ENCODE measurements at places on chromosomes 4 and X.

- no peak for DNase-seq
These were observed 17.8 kb downstream of the JADE1 start for GRCh38 chr4:128827296-128827695.

- DNase-seq = no peak
These were observed 61.5 kb downstream of the ELF4 start for GRCh38 chrX:130048686-130049222.

- no peak for DNase-seq
These were observed 1.0 kb upstream of the AASDH start for GRCh38 chr4:56388306-56388705.

GRCh38 chr4:167986044-167986443 is 106.3 kb upstream of the ANXA10 start:
- DNase-seq = no peak

- DNase-seq = no peak
These were observed 121.3 kb downstream of the GPR143 start for GRCh38 chrX:9644335-9644734.

- DNase-seq = peak; percentile 18
These were observed 1.4 kb downstream of the RWDD4 start for GRCh38 chr4:183657564-183657963.

DNA sequence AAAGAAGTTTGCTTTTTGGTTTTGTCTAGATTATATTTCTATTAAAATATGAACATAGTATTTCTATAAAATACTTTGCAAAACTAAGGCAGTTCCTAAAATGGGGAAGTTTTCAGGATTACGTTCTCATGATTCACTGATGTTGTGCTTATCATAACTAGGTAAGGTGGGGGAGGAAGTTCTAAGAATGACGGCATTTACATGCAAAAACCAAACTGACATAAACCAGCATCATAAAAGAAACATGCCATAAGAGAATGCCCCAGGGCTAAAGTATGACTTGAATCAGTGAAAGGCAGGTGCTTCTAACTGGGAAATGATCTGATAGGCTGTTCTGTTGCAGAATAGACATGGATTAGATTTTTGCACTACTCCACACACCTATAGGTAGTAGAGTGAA is 204.7 kb upstream of the JADE1 start:
- no peak for DNase-seq

- peak; percentile 82 for DNase-seq
These were observed 991.4 kb upstream of the PABPC4L start for GRCh38 chr4:135192751-135193535.

DNA sequence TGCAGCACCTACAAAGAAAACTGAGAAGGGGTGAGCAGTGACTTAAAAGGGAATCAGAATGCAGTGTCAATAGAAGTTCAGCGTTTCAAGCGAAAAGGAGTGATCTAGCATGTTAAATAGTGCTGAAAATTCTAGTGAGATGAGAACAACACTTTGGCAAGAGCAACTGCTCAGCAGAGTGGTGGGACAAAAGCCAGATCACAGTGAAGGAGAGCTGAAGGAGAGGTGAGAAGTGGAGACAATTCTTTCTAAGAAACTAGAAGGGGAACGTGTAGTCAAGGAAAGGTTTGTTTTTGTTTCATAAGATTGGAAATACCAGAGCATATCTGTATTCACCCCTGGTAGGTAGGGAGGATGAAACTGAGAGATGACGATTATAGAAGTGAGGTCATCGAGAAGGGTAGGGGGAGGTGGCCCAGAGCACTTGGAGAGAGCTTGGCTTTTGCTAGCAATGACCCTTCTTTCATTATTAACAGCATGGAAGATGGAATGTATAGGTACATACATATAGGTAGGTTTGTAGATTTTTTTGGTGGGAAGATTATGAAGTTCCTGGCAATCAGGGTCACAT is 33.7 kb downstream of the SRPX2 start:
- peak; percentile 33 for DNase-seq

- peak; percentile 50 for DNase-seq
These were observed 542 bp downstream of the RNF150 start for GRCh38 chr4:141132709-141133145.

DNA sequence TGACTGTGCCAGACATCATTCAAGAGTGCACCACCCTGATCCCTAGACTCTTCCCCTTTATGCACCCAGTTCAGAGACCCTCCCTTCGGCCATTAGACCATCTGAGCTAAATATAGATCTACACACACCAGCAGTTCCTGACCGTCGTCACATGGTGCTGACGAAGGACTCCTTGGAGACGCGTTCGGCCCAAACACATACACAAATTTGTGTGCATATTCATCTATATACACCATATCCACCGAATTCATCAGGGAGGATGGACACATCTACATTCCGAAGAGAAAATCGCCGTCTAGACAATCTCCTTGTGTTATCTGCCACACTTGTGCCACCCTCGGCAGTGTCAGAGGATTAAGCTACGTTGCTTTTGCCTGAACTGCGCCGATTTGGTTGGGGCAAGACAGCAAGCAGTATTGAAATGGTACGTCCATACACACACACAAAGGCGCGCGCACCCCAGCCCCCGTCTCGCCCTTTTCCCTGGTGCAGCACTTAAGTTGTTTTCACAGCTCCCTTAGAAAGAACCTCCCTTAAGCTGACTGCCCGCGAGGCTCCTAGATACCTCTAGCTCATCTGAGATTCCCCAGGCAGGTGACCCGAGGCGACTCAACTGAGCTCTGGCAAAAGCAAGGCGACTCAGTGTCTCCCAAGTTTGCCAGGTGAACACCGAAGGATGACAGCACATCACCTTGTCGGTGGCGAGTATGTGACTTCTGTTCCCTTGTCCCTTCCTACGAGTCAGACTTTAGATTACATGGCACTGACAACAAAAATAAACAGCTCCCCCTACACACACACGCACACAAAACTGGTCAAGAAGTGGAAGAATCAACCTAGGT is 1.0 kb downstream of the RASGEF1B start:
- no peak for DNase-seq

DNA sequence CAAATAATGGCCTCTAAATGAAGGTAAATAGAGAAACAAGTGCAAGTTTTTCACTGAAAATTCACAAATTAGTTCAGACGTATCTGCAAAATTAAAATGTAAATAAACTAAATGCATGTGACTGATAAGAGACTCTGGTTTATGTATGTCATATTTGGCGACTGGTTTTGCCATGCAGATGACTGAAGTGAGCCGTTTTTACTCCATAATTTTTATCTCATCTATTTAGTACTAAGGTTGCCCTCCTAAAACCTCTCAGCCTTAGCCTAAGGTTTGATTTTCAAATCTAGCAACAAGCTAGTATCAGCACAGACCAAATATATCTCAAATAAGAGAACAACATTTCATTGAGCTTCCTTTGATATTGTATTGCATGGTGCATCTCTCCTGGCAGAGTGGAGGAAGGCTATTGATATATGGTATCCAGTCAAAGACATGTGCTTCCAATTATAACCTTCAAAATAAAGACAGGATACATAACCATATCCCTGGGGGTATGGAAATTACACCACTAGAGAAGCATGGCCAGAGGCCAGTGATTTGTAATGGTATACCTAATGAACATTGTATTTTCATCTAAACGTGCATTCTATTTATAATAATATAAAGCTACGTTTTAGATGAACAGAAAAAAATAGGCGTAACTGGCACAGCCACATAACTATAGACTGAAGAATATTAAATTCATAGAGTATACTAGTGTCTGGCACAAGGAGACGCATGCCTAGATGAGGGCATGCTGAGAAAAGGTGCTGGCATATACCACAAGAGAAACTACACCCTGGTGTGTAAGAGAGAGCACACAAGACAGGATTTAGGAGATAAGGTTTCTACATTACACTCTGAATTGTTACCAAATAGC is 392.6 kb upstream of the INTU start:
- peak; percentile 43 for DNase-seq

- DNase-seq = no peak
These were observed 738 bp upstream of the HPF1 start for GRCh38 chr4:169758401-169758962.

DNA sequence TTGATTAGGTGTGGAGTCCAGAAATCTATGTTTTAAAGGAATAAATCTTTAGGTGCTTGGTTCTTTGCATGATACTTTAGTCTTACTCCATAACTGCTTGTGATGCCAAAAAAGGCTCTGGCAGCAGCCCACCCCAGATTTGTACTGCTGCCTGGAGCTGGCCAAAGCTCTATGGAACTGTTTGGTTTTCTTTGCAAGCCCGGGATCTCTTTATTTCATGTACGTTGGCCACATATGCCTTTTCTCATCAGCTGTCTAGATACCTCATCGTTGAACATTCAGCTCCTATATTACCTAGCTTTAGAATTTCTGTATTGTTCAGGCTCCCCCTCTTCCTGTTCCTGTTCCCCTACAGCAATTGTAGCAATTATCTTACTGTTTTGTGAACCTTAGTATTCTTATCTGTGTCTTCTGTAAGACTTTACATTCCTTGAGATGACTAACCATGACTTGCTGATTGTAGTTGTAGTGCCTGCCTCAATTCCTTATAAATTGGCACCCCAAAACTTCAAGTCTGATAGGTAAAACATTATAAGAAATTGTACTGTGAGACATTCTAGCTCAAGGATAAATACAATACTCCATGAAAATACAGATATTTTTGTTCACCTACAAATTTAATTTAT is 199.4 kb upstream of the GPRIN3 start:
- DNase-seq = no peak

- peak; percentile 0 for DNase-seq
These were observed 37.8 kb downstream of the ABCB7 start for GRCh38 chrX:75118296-75118695.

GRCh38 chr4:15018361-15018760 is 16.1 kb downstream of the CPEB2 start:
- DNase-seq = no peak
